ENCODE measurements at places on chromosomes 5 and 9.
A peak's percentile ranks its signal among the peaks of the same experiment; 100 is the strongest.

- DNase-seq, result peak; percentile 70
Observed at GRCh38 chr5:23208959-23209431, 298.4 kb upstream of the PRDM9 start.

GRCh38 chr9:10729213-10729612, 116.4 kb upstream of the PTPRD start:
- DNase-seq, result no peak

DNA sequence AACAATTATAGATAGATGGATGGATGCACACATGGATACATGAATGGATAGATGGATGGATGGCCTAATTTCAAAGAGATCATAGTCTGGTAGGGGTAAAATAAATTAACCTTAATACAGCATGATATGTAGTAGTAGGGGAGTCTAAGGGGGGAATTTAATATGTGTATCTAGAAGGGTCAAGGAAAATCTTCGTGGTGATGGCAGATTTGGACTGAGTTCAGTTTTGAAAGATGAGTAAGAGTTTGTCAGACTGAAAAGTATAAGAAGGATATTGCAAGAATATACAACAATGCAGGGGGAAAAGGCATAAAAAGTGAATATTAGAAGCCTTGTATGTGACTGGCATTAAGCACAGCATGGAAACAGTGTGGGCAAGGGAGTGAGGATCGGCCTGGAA, 98.7 kb downstream of the ZNF462 start:
- no peak for DNase-seq

- no peak for DNase-seq
Observed at GRCh38 chr9:131008563-131008908, 438 bp upstream of the LAMC3 start.

DNA sequence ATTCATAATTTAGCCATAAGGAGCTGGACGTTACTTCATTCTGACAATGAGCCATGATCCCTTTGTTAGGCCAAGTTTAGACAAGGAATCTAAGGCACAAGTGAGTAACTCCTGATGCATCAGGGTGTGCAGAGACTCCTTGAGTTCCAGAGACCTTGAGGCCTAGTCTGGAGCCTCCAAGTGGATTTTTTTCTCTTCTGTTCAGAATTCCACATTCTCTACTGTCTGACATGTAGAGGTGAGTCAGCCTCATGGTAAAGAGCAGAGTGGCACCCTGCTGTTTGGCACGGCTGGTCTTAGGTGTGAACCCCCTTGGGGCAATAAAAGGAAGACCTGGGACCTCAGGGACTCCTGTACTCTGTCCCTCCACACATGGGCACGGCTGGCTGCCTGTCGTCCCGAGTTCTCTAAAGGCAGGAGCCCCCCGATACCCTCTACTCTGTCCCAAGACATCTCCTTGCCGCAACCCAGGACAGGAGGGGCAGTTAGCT, 22.0 kb upstream of the TGFBI start:
- DNase-seq, result no peak

- no peak for DNase-seq
Observed at GRCh38 chr5:34587355-34588241, 68.5 kb upstream of the RAI14 start.

DNA sequence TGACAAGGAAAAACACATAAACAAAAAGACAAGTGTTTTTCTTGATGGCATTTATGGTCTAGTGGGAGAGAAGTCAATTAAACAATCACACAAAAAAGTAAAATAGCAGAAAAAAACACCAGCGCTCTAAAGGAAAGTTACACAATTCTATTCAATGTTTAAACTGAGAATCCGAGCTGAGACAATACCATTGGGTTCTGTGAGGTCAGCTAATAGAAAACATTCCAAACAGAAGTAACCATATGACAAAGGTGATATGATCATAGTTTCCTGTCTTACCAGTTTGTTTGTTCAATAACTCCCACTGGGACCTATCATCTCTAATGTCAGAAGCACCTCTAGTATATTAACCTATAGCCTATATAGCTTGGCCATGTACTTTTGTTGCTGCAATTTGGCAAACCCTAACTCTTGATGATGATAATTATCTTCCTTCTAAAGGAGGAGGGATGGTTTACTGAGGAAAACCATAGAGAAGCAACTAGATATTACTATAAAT, 1030.0 kb downstream of the CDH12 start:
- DNase-seq, result no peak
